ENCODE measurements at places on chromosomes 1 and 21.

DNA sequence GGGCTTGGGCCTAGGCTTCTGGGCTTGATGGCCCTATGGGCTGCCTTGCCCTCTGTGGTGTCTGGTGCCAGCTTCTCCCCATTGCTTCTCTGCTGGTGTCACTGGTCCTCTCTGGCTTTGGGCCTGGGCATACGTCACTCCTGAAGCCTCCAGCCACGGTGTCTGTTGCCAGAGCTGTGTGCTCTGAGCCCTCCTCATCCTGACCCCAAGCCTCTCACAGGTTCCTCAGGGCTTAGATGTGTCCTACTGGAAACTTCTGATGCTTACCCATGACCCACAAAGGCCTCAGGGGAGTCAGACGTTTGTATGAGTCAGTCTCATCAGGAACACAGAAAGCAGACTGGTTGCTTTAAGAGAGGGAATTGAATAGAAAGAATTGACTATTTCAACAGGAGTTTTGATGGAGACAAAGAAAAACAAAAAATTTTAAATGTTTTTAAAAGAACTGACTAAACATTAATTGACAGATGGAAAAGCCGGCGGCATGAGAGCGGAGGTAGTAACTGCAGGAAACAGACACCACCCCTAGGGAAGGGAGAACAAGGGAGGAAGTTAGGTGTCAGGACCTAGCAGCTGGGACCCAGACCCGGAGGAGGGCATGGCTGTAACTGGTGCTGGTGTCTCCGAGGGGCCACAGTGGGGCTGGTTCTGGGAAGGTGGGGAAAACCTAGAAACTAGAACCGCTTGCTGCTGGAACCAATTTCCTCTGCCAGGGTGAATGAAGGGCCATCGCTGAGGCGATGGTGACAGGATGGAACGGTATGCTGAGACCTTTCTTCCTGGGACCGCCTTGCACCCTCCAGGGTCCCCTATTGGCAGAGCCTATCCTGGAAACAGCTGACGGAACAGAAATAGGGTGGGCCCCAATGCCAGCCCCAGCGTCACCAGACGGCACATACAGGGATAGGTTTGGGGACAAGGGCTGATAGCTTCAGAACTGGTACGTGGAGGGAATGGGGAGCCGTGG is 40.0 kb upstream of the CITED4 start:
- no peak for DNase-seq

- DNase-seq, result peak; percentile 51
Measured at GRCh38 chr1:153540394-153541361, at the start of gene S100A5. Gene S100A5 (minus strand): TSS chr1:153540934. CDS start chr1:153540191, 743 bp downstream.

DNA sequence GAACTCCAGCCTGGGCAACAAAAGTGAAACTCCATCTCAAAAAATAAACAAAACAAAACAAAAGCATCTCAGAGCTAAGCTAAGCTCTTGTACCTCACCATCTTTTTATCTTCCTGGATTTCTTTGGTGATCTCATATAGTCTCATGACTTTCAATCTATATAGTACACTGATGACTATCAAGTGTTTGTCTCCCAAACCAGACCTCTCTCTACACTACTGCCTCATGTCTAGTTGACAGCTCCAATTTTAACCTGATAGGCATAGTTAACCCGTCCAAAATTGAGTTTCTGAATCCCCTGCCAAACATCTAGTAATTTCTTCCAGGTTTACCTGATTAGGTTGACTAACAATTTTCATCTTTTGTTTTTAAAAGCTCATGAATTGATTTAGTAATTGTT is 151.7 kb downstream of the COP1 start:
- DNase-seq, result no peak

GRCh38 chr1:224675590-224675989 is 59.5 kb downstream of the CNIH3 start:
- no peak for DNase-seq

DNA sequence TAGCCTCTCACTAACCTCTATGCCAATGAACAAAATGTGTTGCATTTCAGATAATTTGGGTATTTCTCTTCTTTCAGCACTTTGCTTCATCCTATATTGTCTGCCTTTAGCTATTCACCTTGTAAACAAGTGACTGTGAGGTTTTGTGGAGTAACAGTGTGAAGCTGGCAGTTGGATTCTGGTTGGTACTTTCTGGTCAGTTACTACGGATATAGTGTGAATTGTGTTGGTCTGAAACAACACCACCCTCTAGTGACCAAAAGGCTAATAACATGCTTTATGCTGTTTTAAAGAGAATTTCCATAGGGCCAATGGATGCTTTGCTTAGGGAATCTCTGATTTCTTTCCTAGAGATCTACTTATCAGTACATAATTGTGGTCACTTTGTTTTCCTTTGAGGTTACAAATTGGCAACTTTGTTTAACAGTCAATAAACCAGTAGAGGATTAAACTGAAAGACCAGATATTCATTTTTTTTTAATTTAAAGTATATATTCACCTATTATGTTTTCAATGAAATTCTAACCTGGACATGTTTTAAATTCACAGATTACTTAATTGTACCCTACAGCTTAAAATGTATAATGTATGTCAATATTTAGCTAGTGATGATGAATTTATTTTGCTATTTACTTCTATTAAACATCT is 2.5 kb upstream of the PTGER3 start:
- no peak for DNase-seq

DNA sequence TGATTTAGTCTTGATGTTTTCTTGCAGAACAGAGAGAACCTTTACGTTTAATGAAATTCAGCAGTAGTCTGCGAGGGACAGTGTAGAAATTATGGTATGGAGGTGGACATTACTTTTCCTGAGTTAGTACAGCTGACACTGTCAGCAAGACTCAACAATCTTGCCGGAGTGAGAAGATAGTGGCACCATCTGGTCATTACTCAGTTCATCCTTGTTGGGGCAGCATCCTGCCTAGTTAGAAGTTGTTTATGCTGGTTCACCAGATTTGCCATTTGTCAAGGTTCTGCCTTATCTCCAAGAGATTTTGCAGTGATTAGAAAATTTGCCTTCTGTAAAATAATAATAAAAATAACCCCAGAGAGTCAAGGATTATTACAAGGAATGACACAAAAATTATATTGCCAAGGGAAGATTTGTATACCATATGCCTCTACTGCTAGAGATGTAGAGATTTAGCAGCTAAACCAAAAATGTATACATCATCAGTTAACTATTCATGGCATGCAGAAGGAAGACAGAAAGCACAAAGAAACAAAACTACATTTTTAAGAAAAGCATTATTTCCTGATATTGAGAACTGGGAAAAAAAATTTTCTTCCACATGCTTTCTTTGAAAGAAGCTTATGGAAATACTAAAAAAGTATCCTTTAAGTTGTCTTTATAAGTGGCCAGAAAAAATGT is 1967.4 kb downstream of the NCAM2 start:
- DNase-seq, result no peak

- peak; percentile 15 for DNase-seq
Measured at GRCh38 chr1:211643324-211644212, 31.9 kb downstream of the NEK2 start.

DNA sequence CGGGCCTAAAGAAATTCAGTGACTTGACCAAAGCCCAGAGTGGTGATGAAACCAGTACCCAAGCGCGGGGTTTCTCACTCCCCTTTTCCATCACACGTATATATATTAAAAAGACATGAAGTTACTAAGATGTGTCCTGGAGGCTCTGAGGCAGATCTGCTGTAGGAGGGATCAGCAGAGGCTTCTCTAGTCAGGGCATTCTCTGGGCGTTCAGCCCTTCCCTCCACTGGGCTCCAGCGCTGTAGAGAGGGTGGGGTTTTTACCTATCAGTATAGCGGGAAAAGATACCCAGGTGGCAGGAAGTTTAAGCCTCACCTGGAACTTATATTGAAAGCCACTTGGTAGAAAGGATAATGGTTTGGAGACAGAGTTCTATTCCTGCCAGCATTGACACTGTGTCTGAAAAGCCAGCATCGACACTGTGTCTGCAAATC is 862 bp upstream of the PLEKHO1 start:
- DNase-seq, result no peak

DNA sequence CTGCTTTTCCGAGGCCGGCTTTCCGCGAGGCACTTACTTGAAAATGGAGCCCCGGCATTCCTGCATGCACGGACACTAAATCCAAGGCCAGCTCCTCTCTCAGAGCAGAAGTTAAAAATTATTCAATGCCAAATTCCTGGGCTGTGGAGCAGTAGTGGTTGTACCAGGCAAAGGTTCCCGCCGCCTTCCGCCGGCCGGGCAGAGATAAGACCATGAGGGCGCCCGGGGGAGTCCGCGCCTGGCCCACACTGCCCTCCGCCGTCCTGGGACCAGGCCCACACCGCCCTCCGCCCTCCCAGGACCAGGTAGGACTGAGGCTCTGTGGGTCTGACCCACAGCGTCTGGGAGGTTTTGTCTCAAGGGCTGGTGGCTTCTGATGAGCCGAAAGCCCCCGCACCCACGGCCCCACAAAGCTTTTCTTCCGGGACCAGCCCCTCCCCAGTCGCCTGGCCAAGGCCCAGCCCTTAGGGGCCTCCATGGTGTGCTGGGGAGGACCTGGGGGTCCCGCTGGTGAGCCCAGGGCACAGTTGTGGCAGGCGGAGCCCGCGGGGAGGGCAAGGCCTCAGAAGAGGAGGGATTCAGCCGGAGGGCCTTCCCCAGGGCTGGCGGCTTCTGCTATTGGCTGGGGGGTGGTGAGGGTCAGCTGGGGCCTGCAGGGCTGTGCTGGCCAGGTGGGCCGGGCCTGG is 12.7 kb upstream of the C1orf159 start:
- no peak for DNase-seq

GRCh38 chr1:230303822-230304221 is 122.3 kb downstream of the PGBD5 start:
- no peak for DNase-seq

DNA sequence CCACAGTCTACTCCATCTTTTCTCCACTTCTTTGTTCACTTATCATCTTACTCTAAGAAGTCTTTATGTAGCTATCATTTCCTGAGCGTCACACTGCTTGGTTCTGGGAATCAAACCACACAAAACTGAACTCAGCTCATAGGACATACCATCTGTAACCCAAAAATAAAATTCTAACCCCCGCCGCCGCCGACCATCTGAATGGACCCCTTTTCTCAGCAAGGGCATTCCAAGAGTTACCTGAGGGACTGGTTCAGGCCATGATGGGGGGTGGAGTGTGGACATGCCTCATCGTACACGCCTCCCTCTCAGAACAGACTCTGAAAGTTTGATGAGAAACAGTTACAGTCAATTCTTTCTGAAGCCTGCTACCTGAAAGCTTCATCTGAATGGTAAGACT is 12.6 kb upstream of the CHI3L2 start:
- peak; percentile 41 for DNase-seq

DNA sequence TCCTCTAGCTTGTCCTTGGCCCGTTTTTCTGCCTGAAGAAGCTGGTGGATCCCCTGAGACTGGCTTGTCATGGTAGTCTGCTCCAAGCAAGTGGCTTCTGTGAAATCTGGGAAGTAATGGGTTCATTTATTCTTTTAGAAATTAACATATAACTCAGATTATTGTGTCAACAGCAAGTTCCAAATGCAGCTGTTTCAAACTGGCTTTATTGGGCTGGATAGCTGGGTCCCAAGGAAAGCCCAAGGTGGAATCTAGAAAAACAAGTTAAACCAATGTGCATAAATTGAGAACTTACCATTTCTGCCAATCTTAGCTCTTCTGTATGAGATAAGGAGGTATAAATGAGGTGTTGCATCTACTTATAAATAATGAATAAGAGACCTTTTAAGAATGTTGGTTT is at the start of gene ATP6V1G3:
Gene ATP6V1G3, minus strand, starts transcription at position 101 of the 400 bp plus-strand sequence. Its CDS starts 30 bp downstream, at position 71.
- no peak for DNase-seq

DNA sequence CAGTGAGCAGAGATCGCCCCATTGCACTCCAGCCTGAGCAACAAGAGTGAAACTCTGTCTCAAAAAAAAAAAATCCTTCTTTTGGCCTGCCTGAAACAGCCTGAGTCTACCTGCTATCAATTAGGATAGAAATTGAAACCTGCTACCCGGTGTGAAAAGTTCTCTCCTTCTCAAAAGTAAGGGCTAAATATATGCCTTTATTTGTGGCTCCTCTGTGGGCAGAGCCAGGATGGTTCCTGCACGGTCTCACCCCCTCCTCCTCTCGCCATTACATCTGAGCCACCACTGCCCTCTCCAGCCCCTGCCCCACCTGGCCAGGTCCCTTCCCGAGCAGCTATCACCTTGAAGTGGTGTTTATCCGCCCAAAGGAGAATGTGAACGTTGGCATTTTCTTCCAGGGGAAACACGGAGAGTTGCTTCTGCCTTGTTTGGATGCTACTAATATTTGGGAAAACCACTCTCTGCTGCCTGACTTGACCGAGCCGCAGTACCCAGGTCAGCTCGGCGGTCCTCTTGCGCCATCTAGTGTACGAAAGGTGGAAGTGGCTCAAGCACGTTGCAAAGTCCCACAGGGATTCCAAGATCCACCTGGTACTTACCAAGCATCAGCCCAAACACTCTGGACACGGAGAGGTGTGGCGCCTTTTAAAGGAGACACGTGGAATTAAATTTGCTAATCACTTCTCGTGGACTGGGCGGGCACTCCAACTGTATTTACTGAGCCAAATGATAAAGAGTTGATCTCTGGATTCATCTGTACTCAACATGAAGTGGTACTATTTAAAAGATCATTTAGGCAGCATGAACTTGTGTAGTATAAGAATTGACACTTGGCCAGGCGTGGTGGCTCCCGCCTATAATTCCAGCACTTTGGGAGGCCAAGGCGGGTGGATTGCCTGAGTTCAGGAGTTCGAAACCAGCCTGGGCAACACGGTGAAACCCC is 31.9 kb downstream of the SETD4 start:
- peak; percentile 42 for DNase-seq

DNA sequence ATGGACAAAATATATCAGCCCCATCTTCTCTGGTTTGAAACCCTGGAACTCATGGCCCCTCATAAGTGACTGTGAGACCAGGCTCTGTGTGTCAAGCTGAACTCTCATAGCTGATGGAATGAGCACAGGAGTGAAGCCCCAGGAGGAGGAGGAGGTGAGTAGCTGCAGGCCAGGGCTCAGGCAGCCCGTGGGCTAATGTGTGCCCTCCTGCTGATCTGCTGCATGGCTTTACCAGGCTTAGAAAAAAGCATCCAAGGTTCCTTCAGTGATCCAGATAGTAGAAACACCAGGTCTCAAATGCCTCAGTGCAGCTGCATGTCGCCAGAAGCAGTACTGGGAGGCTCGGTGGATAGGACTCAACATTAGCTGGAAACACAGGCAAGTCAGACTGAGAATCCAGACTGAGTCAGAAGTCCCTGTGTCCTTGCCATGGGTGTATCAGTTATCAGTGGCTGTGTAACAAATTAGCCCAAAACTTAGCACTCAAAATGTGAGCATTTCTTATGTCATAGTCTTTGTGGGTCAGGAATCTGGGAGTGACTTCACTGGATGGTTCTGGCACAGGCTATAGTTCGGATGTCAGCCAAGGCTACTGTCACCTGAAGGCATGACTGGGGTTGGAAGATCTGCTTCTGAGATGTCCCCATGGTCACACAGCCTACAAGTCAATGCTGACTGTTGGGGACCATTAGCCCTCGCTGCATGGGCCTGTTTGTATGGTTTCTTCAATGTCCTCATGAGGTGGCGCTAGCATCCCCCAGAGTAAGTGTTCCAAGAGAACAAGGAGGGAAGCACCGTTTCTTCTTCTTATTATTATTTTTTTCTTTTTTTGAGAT is 255.4 kb upstream of the IRF2BP2 start:
- no peak for DNase-seq

- no peak for DNase-seq
Measured at GRCh38 chr1:54874079-54874830, 12.7 kb downstream of the DHCR24 start.
